Activated T-cell treated with anti-CD3 and anti-CD28 coated beads, Interleukin-2, amount 50 U/mL, for 72 hours (primary cell): ENCODE measurements at places on chromosomes 2 and 18. TPM values are rescaled to one million over a fixed set of nuclear protein-coding genes. Genes with fewer than 3 reads are reported as not detected.

The ECEL1 gene
- 2.5 TPM for total RNA-seq

The SIX3 gene
- not detected for total RNA-seq

The SKA1 gene
- total RNA-seq, result 63.2 TPM

The HOXD13 gene
- not detected for total RNA-seq

The ITGA4 gene
- 47.5 TPM for total RNA-seq

GRCh38 chr18:34704074-34704473 lies 6.0 kb upstream of the DTNA start:
- no peak for DNase-seq

- no peak for DNase-seq
Observed at GRCh38 chr18:13583576-13584550, 142.5 kb downstream of the FAM210A start.

GRCh38 chr2:37582481-37583220 lies 88.8 kb downstream of the CDC42EP3 start:
- no peak for DNase-seq

GRCh38 chr2:95025406-95026319 lies at the start of gene MAL:
Gene MAL, plus strand, starts transcription at chr2:95025708. Its CDS starts 85 bp downstream, at chr2:95025793.
- DNase-seq, result peak; percentile 74

DNA sequence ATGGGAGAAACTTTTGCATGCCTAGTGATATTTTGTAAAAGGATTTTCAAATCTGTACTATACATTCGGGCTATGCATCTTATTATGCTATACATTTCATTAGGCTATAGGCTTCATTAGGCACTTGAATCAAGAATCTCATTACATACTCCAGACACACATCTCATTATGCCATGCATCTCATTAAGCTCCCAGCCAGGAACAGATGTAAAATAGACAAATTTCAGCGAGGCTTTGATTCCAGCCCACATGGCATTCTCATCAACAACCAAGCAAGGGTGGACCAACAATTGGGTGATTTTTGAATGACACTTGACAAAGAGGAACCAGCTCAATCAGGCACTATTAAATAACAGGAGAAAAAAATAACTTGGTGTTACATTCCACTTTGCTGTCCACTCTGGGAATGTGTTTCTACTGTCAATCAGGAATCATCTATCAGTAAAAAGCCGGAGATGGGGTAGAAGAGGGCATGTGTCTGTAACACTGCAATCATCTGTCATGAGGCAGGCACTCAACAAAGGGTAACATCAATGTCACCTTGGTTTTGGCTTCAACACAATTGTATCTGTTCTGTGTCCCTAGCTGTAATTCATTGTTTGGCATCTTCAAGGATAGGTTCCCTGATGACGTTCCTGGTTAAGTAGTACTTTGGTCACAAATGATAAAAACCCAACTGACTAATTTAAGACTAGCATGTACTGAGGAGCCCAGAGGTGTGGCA lies 498.6 kb downstream of the EPHA4 start:
- DNase-seq, result no peak

DNA sequence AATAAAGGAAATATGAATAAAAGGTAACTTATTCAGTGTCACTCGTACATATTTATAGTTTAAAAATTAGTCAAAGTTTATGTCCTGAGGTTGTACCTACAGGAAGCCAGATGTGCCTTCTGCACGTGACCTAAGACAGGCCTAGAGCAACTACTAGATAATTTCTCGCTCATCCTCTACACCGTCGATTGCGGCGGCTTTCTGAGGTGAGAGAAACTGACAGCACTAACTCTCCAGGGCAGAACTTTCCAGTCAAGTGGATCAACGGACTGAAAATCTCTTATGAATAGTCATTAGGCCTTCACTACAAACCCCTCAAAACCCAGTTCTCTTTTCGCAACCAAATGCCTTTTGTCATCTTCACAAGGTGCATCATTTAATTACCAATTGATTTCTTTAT lies 54.2 kb downstream of the ZEB2 start:
- no peak for DNase-seq

- no peak for DNase-seq
Observed at GRCh38 chr2:35228584-35228983, 1127.0 kb upstream of the CRIM1 start.
